ENCODE measurements at places on chromosomes 1 and 21.
A peak's percentile ranks its signal among the peaks of the same experiment; 100 is the strongest.

- DNase-seq, result no peak
Measured at GRCh38 chr1:222187566-222188332, 360.2 kb downstream of the HHIPL2 start.

- DNase-seq, result peak; percentile 90
Measured at GRCh38 chr1:22641906-22642636, 1.4 kb upstream of the C1QC start.

DNA sequence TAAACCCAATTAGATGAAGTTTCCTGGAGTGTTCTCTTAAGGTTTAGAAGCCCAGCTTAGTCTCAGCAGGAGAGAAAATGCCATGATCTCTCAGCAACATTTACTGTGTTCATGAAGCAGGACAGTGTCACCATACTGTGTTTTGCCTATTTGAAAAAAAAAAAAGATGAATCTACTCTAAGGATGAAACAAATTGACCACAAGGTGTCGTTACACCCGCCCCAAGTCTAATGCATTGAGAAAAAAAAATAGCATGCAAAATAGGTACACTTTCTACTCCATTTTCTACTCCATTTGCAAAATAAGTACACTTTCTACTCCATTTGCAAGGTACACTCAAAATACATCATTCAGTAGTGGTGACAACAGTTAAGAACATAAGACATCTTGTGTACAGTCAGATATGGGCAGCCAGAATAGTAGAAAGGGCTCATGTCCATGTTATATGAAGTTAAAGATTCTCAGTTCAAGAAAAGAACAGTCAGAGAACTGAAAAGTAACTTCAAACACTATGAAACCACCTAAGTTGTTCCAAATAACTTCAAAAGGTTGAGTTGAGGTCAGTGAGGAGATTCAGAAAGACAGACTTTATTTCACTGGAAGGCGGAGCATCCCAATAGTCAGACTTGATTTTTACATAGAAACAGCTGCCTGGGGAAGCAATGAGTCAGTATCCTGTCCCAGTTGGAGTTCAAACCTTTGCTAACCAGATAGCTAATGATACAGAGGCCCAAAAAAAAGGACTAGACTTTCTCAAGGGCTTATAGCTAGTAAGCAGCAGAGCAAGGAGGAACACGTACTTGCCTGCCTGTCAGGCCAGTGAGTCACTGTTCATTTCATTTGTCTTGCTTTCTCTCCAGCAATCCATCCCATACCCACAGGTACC, 13.3 kb downstream of the PLPPR5 start:
- no peak for DNase-seq

GRCh38 chr1:54922921-54923421, 36.0 kb upstream of the DHCR24 start:
- no peak for DNase-seq

GRCh38 chr1:229756666-229757065, 130.6 kb downstream of the URB2 start:
- no peak for DNase-seq

- DNase-seq, result peak; percentile 79
Measured at GRCh38 chr1:87151500-87152421, 176.9 kb upstream of the LMO4 start.

DNA sequence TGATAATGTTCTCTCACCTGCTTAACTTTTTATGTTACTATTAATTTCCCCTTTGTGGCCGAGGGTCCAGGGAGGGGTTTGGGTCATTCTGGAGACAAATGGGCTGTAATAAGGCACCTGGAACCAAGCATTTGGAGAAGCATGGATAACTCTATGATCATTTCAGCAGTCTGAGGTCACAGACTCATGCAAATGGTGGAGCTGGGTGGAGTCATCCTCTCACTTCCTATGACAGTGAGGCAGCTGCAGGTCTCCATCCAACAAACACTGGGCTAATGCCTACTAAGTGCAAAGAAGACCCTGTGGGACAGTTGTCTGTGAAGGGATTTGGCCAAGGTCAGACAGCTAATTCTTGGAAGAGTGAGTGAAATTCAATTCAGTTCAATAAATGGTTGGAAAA, 28.8 kb upstream of the CAMTA1 start:
- no peak for DNase-seq

- no peak for DNase-seq
Measured at GRCh38 chr1:147527941-147528936, 13.1 kb upstream of the BCL9 start.

GRCh38 chr1:222627232-222627631, 9.3 kb downstream of the MIA3 start:
- DNase-seq, result no peak

DNA sequence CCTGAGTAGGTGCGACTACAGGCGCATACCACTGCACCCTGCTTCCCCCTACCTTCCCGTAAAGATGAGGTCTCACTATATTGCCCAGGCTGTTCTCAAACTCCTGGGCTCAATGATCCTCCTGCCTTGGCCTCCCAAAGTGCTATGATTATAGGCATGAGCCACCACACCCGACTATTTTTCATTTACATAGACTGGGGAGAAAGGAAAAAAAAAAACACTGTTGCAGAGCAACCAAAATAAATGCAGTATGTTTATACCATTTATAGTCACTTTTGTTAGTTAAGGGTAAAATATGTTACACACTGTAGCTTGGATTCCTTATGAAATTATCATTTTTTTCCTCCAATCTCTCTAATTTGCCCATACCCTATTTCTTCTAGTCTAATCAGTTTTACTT, 35.2 kb upstream of the RGS8 start:
- DNase-seq, result no peak

- DNase-seq, result no peak
Measured at GRCh38 chr1:238492271-238492670, 601.5 kb upstream of the ZP4 start.

- no peak for DNase-seq
Measured at GRCh38 chr1:174894117-174894762, 105.5 kb upstream of the CACYBP start.

DNA sequence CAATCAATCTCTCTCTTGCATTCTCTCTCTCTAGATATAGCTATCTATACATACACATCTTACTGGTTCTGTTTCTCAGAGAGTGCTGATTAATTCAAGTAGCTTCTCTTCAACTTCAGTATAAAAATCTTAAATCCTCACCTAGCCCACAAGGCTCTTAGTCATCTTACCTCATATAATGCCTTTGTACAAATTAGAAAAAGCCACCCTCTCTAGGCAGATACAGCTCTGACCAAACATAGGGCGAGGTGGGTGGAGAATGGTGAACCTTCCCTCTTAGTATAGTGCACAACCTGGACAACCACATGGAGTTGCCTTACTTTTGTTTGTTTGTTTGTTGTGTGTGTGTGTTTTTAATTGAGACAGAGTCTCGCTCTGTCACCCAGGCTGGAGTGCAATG, 5.1 kb upstream of the INAVA start:
- DNase-seq, result no peak

GRCh38 chr1:53294567-53294966, 33.3 kb downstream of the LRP8 start:
- peak; percentile 57 for DNase-seq

- DNase-seq, result no peak
Measured at GRCh38 chr1:92481599-92481925, 5.2 kb downstream of the GFI1 start.
